Stimulated activated CD4-positive, alpha-beta T cell treated with anti-CD3 and anti-CD28 coated beads, Interleukin-1b, Interleukin-23, amount 100 ng/mL, for 4 hours (primary cell): ENCODE measurements at places on chromosomes 12 and 14.

DNA sequence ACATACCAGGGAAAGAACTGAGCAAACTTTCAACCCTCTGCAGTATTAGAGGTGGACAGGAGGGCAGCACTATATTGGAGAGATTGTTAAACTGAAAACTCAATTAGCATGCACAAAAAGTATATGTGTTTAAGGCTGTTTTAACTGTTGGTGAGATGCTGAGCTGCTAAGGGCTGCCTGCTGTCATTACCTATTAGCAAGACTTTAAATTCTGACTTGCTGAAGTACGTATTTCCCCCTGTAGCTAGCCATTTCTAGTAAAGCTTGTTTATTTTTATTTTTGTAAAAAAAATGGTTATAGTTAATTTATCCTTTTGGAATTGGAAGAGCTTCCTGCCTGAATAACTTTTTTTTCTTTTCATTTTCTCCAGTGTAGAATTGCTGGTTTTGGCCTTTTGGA, 92.2 kb downstream of the CACNA1C start:
- no peak for DNase-seq

- no peak for DNase-seq
Measured at GRCh38 chr14:26522967-26523366, 74.9 kb downstream of the NOVA1 start.

- no peak for DNase-seq
Measured at GRCh38 chr14:87437158-87437557, 555.8 kb downstream of the GALC start.

- no peak for DNase-seq
Measured at GRCh38 chr12:45490232-45490881, 239.1 kb upstream of the ARID2 start.

DNA sequence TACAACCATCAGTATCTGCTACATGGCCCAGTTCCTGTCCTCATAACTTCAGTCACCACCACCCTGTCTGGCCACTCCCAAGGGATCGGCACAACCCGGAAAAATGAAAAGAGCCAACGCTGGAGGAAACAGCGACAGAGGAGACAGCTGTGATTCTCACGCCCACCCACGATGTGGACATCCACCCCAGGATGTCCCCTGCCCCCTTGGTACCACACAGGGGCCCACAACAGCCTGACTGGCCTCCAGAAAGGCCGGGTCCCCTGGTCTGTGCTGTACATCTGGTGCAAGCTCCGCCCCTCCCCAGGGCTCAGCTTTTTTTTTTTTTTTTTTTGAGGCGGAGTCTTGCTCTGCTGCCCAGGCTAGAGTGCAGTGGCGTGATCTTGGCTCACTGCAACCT, 12.5 kb downstream of the RPS6KL1 start:
- no peak for DNase-seq

GRCh38 chr14:49982082-49982481, 89.2 kb downstream of the ARF6 start:
- no peak for DNase-seq

DNA sequence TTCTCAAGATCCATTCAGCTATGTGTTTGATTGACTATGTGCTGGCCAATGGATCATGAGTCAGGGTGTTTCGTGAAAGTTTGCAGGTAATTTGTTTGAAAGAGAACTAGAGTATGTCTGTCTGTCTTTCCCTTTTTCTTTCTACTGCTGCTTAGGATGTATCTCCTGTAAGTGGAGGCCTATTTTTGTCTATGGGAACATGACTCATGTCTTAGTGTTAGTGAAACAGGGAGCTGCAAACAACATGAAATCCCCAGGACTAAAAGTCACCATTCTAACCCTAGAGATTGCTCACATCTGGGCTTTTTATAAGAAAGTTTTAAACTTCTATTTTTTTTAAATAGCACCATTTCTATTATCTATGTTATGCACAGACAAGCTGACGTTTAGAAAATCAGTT, 333.0 kb downstream of the CCER1 start:
- no peak for DNase-seq

- no peak for DNase-seq
Measured at GRCh38 chr12:24404086-24404815, 454.8 kb upstream of the SOX5 start.

DNA sequence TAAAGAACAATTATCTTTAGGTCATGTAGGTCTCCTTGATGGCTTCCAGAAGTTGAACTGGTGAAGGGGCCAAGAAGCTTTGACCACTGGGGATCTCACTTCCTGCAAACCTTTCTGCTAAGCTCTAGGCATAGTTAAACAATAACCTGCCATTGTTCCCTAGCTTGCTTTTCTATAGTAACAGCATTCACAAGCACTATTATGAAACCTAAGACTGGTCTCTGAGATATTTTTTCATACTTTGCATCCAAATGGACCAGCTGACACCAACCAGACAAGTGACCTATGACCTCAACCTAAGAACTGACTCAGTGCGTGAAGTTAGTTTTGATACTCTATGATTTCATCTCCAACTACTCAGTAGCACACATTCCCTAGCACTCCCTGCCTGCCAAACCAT, 129.1 kb downstream of the PTPRB start:
- DNase-seq = no peak

- no peak for DNase-seq
Measured at GRCh38 chr12:87827638-87828264, 201.4 kb downstream of the C12orf50 start.

DNA sequence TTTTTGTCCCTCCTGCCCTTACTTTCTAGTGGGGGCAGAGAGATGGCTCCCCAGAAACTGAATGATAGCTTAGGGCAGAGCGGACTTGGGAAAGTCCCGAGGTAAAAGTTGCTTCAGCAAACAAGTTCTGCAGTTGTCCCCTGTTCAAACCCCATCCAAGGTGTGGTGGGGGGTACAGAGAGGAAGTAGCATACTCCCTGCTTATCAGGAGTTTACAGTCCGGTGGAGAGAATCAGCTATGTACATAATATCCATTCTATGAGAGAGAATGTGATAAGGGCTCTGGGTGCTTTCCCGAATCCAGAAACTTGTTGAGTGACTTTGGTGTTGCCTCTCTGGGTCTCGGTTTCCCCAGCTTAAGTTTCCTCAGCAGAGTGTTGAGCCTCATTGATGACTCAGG, 40.4 kb upstream of the VRK1 start:
- no peak for DNase-seq

DNA sequence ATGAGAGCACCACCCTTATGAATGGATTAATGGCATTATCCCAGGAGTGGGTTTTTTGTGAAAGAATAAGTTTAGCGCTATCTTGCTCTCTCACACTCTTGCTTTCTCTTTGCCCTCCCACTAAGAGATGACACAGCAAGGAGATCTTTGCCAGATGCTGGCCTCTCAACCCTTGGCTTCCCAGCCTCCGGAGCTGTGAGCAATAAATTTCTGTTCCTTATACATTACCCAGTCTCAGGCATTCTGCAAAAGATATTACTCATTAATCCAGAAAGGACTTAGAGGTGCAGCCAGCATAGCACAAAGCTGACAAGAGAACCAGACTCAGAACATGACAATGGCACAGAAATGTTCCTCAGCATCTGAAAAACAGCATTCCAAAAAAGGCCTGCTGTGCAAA, 190.6 kb downstream of the ITPR2 start:
- DNase-seq = no peak

GRCh38 chr12:27319848-27320247, 12.8 kb upstream of the BMAL2 start:
- no peak for DNase-seq

DNA sequence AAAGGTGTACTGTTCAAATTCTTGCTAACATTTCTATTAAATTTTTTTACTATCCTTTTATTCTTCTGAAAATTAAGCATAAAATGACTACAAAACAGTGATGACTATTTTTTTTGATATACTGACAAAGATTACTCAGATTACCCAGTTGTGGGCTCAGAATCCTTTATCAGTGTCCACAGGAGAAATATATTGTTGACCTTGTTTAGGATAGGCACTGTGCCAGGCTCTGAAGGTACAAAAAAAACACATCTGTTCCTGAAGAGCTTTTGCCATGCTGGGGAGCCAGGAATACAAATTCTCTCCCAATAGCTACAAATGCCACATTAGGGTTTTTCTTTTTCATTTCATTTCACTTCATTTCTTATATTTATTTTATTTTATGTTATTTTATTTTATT, 26.9 kb upstream of the GCH1 start:
- DNase-seq = no peak

DNA sequence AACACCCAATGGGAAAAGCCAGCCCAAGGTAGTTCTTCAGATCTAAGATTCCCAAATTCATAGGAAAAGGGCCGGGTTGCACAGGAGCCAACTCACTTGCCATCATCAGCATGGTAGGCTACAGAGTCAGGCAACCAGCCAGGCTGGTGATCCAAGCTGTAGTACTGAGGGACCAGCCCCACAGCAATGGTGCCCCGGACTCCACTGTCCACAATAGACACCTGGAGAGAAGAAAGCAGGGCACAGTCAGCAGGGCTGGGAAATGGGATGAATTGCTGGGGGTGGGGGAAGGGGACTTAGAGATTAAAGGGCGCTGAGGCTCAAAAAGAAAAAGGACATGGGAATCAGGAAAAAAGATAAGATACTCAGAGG, 4.2 kb downstream of the SPRYD3 start:
- no peak for DNase-seq

DNA sequence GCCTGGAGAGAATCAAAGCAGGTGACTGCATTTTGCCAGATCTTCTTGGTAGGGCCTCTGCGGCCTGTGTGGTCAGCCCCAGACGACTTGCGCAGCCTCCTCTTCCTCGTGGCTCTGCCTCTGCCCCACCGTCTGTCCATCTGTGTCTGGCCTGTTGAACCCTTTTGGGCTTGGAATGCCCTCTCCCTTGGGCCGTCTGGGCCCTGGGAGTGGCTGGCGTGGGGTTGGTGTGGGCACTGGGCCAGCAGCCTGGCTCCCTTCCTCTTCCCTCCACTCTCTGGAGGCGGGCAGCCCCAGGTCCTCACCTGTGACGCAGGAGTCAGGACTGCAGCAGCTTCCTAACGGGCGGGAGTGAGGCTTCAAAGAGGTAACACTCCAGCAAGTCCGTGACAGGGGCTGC, 9.7 kb upstream of the CCDC197 start:
- DNase-seq = no peak

DNA sequence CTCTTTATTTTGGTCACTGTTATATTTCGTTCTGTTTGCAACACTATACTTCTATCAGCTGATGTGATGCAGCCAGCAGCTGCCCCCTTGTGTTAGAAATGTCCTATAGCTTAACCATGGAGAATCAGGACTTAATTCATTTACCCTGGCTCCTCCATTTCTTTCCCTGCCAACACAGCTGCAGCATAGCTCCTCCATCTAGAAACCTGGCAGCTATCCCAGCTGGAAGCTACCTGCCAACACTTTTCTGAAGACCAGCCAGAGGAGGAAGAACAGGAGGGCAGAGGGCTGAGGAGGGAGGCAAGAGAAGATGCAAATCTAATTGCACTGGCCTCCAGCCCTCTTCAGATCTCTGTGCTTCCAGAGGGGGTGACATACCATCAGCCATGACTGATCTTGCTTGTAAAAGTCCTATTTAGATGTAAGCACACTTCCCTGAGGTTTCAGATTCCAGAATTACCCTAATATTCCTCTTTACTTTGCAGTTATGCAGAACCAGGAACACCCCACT, 156.8 kb upstream of the TMEM260 start:
- DNase-seq = no peak

GRCh38 chr14:49420201-49420600, 166.0 kb downstream of the RPS29 start:
- DNase-seq = no peak

GRCh38 chr14:102220031-102220430, 80.3 kb downstream of the WDR20 start:
- no peak for DNase-seq

DNA sequence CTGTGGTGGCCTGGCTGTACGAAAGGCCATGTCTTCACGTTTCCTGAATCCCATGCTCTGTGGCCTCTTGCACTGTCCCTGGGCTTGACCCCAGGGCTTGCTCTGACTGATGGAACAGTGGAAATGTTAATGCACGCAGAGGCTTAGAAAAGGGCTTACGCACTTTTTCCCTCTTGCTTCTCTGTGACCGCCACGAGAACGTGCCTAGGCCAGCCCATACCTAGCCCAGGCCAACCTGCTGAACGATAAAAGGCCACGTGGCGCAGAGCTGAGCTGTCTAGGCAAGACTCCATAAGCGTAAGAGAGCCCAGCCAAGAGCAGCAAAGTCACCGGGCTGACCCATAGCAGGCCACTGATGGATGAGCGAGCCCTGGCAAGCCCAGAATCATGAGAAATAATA, 18.3 kb downstream of the TTC7B start:
- DNase-seq = no peak

GRCh38 chr12:39930101-39930500, 175.8 kb downstream of the SLC2A13 start:
- DNase-seq = no peak

GRCh38 chr12:78241446-78241845, 410.8 kb downstream of the NAV3 start:
- DNase-seq = no peak

- DNase-seq = no peak
Measured at GRCh38 chr14:28709571-28710305, 56.8 kb upstream of the FOXG1 start.

GRCh38 chr12:57175428-57176138, 28.2 kb upstream of the LRP1-AS start:
- DNase-seq = peak; percentile 37

- no peak for DNase-seq
Measured at GRCh38 chr14:60085693-60086092, 6.0 kb upstream of the PCNX4 start.

DNA sequence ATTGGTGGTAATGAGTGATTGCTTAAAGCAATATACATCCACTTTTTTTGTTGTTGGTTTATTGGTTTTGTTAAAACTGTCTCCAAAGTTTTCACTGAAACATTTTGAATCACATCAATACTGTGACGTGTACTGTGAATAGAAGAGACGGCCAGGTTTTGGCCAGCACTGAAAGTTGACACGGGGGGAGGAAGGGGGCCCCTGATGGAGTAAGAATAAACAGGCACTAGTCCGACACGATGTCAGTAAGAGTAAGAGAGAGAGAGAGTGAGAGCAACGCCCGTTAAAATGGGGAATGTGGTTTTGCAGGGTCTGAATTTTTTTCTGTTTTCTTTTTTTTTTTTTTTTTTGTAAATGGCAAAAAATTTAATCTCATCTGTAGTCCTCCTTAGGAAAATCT, 14.7 kb downstream of the PEBP1 start:
- no peak for DNase-seq

- DNase-seq = no peak
Measured at GRCh38 chr12:26614011-26614616, 218.9 kb downstream of the ITPR2 start.

GRCh38 chr12:98343002-98343567, 172.3 kb upstream of the TMPO start:
- DNase-seq = no peak

DNA sequence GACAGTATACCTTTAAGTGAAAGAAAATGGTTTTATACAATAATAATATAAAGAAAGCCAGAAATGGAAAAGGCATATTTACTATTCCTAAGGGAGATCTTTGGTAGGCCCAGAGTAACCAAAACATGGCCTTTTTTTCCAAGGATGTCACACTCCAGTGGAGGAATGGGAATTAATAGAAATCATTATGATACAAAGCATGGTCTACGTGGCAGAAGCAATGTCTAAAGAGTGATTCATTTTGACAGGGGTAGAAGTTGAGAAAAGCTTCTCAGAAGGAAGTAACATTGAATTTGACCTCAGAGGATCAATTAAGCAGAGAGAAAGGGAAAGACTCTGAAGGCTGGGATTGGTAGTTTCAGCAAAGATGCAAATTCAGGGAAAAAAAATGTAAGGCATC, 208.6 kb downstream of the BTG1 start:
- DNase-seq = no peak
